Stimulated activated CD8-positive, alpha-beta memory T cell treated with anti-CD3 and anti-CD28 coated beads, Interleukin-4, amount 100 ng/mL, for 4 hours (primary cell): ENCODE measurements at places on chromosomes 4 and X.

- no peak for DNase-seq
Observed at GRCh38 chrX:642436-643240, 12.0 kb downstream of the SHOX start.

GRCh38 chr4:37902212-37902611 lies 11.3 kb downstream of the TBC1D1 start:
- DNase-seq = no peak

DNA sequence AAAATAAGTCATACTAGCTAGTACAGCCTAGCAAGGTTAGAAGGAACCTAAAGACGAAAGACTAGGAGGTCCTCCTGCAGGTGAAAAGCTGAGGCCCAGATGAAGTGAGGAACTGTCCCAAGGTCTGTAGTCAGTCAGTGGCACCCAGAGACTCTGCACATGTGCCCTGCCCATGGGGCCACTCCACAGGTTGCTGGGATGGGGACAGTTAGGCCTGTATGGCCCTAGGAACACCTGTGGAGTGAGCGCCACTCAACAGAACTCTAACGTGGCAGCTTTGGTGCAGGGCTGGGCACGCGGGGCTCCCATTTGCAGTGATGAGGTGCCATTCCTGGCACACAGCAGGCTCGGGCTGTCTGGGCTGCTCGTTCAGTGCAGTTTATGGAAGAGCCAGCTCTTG lies 14.8 kb downstream of the ZNF185 start:
- DNase-seq = no peak

DNA sequence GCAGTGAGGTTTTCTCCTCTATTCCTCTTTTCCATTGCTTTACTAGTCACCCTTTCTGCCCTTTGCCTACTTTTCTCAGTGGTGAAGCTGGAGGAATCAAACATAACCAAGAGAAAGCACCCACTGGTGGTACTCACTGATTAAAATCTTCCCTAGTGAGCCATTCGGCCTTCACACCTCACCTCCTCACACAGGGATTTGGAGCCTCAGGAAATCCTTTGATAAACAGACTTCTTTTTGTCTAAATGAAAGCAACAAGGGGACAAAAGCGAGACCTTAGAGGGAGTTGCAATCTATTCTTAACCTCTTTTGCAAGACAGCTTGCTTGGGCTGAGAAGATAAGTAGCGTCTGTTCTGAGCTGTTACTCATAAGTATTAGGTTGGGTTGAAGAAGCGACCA lies 572.6 kb downstream of the ZNF674 start:
- no peak for DNase-seq

DNA sequence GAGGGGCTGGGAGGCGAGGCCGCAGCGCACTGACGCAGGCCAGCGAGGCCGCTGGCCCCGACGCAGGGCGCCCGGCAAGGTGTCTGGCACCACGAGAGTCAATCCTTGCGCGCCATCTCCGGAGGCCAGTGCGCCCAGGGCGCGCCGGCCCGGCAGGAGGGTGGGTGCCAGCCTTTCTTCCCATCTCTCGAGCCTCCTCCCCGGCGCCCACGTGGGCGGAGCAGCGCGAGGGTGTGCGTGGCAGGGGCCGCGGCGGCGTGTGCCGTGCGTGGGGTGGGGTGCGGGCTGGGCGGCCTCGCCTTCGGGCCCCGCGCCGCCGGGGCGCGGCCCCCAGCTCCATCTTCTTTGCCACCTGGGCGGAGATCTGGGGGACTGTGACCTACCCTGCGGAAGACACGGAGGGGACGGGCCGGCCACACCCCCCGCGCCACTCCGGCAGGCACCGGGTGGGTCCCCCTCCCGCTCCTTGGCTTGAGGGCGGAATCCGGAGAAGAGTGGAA lies 877 bp downstream of the JAKMIP1 start:
- DNase-seq = no peak

DNA sequence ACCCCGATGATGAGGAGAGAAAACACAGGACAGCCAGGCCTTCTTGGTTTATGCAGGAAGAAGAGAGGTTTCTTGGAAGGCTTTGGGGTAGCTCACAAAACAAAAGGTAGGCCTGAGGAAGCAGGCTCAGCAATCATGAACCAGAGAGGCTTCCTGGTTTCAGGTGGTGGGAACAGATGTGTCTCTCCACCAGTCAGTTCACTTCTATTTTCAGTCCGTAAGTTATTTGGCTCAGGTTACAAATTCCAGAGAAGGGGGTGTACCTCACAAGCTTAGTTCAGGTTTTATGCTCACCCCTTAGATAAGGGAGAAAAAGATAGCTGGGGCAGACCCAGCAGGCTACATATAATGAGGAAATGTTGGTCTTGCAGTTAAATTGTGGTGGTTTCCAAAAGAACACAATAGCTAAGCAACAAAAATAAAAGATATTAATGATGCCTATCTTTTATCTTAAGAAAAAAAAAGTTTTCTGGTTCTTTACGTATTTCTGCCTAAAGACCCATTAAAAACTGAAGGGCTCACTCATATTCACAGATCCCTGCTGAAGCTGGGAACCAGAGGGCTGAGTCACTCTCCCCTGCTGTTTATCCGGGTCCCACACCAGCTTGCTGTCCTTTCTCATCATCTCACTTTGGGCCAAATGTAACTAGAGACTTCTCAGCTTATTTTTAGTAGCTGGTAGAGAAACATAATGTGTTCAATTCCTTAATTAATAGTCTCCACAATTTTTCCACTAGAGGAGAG lies 177.0 kb downstream of the CAMK2D start:
- DNase-seq = no peak

DNA sequence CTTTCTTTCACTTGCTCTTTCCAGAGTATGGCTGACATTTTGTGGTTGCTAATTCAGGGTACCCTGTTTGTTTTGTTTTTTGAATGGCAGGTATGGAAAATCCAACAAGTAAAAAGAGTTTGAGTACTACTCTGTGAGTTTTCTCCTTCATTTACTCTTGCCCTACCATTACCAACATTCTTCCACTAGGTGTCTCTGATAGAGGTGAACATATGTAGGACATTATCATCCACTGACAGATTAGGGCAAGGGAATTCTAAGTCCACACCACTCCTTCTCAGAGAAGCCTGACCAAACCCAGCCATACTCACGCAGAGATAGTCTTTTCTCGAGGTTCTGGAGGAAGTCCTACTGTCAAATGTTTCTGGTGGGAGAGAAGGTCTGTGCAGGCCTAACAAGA lies 36.7 kb upstream of the HDAC8 start:
- no peak for DNase-seq

DNA sequence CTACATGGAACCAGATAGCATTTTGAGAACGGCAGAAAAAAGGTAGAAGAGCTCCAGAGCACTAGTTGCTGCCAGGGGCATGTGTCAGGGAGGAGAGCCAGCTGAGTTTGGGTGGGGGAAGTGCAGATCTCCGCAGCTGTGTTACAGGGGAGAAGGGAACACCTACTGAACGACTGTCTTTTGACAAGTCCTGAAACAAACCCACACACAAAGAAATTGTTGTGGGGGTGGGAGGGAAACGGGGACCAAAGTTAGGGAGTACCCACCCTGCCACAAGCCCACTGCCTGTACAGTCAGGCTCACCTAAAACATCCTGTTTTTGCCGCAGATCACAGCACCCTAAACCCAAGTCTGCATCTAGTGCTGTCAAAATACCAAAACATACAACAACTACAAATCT lies 55.5 kb downstream of the LEF1 start:
- DNase-seq = no peak

DNA sequence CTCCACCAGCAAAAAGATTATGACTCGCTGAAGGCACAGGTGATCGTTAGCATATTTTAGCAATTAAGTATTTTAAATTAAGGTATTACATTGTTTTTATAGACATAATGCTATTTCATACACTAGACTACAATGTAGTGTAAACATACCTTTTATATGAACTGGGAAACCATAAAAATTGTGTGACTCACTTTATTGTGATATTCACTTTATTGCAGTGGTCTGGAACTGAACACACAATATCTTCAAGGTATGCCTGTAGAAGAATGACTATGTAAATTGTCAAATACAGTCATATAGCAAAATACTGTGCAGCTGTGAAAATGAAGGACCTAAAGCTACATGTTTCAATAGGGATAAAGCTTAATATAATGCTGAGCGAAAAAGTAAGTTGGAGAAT lies 26.6 kb upstream of the MAML3 start:
- DNase-seq = no peak

- peak; percentile 40 for DNase-seq
Observed at GRCh38 chrX:7147978-7148854, at the start of gene PUDP. Gene PUDP (minus strand): TSS chrX:7148153. CDS start chrX:7148113, 40 bp downstream.

DNA sequence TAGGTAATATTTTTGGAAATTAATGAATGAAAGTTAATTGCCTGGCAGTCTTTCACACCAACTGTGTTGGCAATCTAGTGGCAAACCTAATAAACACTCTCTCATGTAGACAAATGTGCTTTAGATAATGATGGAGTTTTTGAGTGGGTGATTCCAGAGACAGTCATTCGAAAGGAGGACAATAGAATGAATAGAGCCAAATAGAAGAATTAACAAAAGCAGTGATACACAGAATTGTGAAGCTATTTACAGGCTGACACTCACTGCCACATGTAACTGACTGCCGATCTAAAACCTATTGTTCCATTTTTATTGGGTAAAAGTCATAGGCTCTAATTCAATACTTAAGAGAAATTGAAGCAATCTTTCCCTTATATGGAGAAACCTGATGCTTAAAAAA lies 338.5 kb downstream of the PCDH7 start:
- no peak for DNase-seq

GRCh38 chr4:136750897-136751296 lies 781.4 kb downstream of the PCDH18 start:
- no peak for DNase-seq

DNA sequence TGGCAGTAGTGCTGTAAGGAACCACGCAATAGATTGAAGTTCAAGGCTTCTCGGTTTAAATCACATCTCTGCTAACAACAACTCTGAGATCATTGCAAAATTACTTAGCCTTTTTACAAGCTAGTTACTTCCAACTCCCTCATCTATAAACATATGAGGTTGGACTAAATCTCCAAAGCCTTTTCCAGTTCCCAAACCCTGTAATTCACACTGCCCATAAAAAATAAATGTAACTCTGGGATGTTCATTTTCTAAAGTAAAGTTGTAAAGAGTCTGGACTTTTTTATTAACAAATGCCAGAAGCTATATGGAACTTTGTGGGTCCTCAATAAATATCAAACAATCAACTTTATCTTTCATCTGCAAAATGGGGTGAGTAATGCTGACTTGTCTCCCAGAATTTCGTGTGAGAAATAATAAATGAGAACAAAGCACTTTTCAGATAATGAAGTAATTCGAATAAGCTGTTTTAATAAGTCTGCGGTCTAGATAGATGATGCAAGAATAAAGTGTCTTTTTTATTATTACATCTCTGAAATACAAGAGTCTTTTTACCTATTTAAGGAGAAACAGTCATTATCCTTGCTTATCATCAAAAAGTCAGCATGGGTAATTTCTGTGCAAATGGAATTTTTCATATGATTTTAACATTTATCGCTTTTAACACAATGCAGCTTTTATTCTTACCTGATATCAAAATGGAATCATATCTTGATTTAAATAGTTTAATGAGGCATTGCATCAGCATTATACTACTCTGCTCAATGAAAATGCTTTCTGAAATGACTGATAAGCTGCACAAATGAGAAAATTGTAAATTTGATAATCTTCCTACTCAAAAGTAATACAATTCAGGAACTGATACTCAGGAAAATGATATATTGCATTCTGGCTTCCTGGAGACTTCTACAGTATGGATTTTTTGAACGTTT lies 252.6 kb downstream of the BANK1 start:
- DNase-seq = no peak

DNA sequence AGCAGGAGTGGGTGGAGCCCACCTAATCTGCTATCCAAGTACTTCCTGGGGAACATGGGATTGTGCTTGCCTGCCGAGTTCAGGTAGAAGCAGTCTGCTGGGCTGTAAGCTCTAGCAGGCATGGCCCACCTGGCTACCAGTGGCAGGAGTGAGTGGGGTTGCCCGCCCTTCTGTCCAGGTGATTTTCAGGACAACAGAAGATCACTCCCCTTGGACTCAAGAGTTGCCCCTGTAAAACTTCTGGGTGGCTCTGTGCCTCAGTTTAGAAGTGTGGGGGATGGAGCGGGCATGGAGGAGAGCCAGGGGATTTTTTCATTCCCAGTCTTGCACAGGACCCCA lies 43.5 kb downstream of the NDST3 start:
- DNase-seq = no peak

GRCh38 chr4:102684610-102685052 lies 76.1 kb downstream of the MANBA start:
- DNase-seq = no peak

DNA sequence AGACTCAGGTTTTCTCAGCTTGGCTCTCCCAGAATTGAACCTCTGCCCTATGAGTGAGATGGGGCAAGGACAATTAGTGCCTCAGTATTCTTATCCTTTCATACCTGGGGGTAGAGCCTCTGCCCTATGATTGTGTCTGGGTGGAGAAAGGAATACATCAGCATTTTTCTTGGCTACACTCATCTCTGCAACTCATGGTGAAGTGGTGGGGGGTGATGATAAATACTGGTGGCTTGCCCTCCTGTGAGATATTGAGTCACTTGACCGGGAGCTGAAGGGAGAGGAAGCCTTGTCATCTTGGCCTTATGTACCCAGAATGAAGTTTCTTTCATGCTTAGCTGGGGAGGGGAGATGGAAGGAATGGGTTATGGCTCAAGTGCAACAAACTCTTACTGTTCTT lies 71.3 kb upstream of the ENOX2 start:
- DNase-seq = no peak

DNA sequence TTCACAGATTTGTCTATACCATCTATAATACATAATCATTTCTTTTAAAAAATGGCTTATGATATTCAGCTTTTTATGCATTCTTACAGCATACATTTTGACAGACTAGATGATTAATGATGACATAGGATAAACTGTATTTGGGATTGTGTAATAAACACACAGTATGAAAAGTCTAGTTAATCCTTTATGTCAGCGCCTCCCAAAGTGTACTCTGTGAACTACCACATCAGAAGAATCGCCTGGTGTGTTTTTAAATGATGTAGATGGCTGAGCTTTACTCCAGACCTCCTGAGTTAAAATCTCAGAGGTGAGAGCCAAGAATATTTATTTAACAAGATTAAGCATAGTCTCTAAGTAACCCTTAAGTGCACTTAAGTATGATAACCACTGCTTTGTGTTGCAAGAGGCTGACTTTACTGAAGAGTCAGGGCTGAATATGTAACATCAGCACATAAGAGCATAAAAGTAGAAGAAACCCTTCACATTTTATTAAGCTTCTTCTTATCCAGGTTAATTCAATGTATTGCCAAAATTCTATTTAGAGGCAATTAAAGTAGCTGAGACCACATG lies 104.2 kb downstream of the ANK2 start:
- no peak for DNase-seq

DNA sequence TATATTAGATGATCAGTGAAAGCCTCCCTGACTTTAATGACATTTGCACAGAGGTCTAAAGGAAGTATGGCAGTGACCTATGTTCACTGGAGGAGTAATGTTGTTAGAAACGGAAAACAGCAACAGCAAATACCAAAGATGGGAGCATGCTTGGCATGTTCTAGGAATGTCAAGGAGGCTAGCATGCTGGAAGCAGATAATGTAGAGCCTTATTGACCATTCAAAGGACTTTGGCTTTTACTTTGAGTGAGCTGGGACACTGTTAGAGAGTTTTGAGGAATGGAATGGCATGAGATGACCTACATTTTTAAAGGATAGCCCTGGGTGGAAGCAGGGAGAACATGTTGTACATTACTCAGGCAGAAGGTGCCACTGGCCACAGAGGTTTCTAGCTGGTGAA lies 6.0 kb downstream of the RPA4 start:
- DNase-seq = no peak
